Muscle of back (tissue), 13 donors: ENCODE measurements at places on chromosomes 7 and 10.

GRCh38 chr7:159028508-159029401 lies 115.9 kb downstream of the VIPR2 start:
- DNase-seq: no peak

DNA sequence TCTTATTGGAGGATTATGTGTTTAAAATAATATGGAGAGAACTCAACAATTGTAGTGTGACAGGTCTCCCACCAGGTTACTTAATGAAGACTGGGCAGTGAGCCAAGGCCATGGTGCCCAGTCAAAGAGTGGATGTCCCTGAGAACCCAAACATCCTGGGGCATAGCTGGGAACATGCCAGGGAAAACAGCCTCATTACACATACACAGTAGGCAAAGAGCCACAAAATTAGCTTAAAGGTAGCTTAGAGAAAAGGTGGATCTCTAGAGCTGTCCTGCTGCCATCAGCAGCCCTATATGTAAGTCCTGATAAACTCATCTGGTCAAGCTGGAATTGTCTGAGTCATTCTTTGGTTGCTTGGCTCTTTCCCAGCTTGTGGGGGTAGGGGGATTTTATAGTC lies 287.8 kb downstream of the PHF14 start:
- no peak for DNase-seq

DNA sequence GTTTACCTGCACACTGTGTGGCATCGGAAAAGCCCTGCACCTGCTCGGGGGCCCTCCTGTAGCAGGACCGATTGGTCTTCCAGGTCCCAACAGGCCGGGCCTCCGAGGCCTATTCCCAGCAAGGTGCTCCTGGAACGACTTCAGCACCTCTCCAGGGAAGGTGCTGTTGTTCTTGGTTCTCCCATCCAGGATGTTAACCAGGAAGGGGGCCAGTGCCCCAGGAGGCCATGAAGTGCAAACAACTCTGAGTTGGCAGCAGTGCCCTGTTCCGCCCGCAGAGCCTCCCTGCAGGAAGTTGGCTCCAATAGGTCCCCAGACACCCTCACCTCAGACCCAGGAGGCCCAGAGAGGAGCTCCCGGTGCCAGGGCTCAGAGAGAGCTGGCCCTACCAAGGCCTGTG lies 64.0 kb upstream of the DUSP5 start:
- DNase-seq: no peak

DNA sequence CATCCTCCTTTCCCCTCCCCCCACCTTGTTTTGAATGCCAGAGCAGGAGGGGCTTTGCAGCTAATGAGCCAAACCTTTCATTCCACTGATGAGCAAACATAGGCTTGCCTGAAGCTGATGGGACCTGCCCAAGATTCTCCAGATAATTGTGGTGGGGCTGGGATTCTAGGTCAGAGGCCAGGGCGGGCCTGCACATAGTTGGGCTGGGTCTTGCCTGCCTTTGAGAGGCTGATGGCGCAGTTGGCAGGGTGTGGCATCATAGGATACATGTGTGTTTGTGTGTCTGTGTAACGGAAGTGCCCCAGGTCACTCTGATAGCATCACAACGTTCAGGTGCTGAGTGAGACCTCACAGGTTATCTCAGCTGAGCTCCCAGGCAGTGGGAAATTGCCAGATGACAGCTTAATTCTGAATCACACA lies 22.9 kb downstream of the BTBD16 start:
- DNase-seq: no peak

- peak; percentile 39 for DNase-seq
These were observed 114.8 kb upstream of the ARID5B start for GRCh38 chr10:61786728-61787127.

DNA sequence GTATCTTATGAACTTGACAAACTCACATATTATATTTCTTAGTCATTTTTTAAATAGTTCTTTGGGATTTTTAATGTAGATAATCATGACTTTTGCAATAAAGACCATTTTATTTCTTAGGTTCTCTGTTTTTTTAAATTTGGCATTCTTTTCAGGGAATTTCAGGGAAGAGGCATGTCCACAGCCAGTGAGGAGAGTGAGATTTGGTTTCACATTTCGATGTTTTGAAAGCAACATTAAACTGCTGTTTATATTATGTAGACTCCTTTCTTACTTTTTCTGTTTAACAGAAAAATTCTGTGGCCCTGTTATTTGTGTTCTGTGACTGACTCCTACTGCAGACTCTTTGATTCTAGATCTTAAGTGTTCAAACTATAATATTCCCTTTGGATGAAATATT lies 153.7 kb downstream of the FAM107B start:
- DNase-seq: no peak

- DNase-seq: no peak
These were observed 633.2 kb upstream of the NRP1 start for GRCh38 chr10:33967606-33968120.

GRCh38 chr10:50291261-50291850 lies 40.0 kb upstream of the ASAH2 start:
- no peak for DNase-seq

DNA sequence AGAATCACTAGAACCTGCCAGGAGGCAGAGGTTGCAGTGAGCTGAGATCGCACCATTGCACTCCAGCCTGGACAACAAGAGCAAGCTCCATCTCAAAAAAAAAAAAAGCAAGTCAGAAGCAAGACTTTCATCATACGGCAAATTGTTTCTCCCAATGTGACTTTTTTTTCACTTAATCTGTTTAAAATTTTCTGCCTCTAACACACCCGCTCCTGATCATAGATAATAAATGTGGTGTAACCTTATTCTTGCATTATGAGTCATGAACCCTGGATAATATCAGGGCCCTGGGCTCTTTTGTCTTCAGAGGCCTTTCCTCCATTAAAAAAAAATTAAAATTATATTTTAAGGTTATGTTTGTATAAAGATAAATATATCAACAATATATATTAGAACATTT lies 111.4 kb upstream of the JCAD start:
- no peak for DNase-seq

DNA sequence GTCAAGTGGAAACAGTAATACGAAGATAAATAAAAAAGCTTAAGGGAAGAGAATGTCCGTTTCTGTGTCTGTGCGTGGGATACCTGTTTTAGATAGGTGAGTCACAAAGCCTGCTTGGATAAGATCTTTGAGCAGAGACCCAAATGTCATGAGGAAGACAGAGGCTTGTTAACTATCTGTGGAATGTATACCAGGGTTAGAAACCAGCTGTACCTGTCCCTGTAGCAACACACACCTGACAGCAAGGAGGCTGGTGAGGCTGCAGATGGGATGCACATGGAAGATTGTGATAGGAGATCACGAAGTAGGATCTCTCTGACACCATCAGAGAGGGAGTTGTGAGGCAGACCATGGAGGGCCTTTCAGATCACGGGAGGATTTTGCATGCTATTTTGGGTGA lies 105.3 kb downstream of the ARHGAP21 start:
- DNase-seq: no peak
